GM23338 (cell line): ENCODE measurements at places on chromosomes 1 and 21.

DNA sequence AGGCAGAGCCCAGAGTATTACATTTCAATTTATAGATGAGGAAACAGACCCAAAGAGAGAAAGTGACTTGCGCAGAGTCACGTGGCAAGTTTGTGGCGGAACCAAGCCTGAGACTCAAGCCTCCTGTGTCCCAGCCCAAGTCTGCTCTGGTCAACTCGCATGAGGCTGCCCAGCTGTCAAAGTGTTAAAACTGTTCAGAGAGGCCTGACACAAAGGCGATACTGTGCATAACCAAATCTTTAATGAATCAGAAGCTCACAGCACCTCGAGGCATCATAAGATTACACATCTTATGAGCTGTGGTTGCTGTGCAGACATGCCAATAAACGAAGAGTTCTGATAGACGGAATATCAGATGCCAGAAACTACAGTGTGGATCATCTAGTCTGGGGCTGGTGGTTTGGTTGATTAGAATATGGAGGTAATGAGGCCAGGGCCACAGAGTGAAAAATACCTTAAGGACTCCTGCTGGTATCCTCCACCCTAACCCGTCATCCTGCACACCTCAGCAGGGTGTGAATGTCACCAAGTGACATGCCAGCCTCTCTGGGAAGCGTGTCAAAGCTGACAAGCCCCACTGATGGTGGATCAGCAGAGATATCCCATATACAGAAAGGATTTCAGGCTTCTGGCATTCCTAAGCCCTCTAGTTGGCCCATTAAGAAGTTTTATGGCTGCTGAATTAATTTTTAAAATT is 42.2 kb downstream of the TNNT2 start:
- no peak for DNase-seq

DNA sequence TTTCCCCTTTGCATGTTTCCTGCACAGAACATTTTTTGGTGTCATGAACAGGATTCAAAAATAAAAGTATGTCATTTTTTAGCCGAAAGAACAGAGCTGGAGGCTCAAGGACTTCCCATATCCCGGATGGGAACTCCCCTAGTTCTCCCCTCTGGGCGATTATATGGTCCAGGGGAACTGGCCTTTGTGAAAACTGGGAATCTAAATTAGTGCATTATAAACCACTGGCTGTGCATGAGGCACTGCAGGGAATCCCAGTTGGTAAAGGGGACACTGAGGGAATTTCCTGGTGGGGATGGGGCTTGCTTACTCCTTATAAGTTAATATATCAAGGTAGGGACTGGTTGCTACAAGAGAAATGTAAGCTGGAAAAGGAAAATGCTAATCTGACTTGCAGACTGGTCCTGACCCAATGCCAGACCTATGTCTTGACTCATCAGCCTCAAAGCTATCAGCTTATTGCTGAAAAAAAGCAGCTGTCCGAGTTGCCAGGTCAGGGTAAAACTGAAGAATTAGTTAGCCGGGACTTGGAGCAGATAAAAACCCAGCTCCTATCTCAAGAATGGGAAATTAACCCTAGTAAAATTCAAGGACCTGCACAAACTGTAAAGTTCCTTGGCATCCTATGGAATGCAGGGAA is 122.6 kb downstream of the FCRL5 start:
- no peak for DNase-seq

DNA sequence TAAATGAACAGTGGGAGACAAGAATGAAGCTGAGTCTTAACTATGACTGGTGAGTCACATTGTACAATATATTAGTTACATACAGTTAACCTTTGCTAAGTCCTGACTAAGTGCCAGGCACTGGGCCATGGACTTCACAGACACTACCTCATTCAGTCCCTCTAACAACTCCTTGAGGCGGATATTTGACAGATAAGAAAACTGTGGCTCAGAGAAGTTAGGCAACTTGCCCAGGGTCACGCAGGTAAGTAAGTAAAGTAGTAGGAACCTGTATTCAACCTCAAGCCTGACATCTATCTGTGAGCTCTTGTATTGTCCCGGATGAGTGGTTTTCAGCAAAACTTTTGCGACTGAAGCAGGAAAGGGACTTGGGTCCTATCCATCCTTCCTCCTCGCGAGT is 62.1 kb downstream of the GNG12 start:
- peak; percentile 68 for DNase-seq

- DNase-seq = no peak
Observed at GRCh38 chr21:45187646-45188045, 100.0 kb downstream of the POFUT2 start.

DNA sequence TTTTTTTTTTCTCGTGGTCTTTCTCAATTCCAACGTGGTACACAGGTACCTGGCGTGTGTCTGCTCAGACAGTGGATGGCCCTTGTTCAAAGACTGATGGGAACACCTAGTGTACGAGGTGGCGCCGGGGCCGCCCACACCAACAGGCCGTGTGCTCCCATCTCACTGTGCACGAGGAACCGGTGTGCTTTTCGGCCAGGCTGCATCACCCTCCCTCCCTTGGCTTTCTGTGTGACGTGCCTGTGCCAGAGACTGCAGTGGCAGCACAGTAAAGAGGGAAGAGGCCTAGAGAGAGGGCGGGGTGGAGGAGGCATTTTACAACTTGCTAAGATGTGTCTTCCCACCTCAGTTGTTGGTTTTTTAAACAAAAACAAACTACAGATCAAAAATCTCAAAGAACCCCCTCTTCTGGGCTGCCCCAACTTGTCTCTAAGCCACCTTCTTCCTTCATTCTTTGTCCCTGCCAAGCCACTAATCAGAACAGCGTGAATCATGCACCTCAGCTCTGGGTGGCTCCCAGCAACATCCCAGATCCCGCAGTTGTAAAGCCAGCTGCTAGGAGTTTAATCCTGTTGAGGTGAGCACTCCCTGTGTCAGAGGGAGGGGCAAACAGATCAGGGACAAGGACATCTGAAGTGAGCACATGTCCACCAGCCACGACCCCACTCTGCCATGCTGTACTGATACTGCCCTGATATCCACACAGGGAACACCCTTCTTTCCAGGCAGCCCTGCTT is 20.7 kb downstream of the IRF2BP2 start:
- DNase-seq = no peak
